Stimulated activated CD8-positive, alpha-beta memory T cell treated with anti-CD3 and anti-CD28 coated beads, Interleukin-4, amount 100 ng/mL, for 1 hour (primary cell): ENCODE measurements at places on chromosomes 5 and 9.

DNA sequence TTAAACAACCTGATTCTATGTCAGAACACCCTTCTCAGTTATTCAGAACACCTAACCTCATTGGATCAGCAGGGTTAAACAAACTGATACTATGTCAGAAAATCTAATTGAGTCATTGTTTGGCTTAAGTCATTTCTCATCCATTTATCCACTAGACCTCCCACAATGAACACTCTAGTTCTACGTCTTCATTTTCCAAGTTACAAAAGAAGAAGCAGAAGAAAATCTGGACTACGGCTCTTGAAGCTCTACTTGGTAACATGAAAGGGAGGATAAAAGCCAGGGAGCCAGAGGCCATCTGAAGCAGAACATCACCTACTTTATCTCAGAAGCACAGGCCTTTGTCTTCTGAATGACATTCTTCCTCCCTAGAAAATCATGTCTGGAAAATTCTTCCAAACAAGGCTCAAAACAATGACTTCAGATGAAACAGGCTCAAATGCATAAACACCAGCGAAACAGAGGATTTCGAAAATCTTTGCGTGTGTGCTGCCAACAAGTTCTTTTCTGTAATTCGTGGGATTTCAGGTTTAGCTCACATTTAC is 35.4 kb upstream of the TGFBI start:
- no peak for DNase-seq

GRCh38 chr5:178269499-178269898 is 36.9 kb upstream of the PHYKPL start:
- no peak for DNase-seq

DNA sequence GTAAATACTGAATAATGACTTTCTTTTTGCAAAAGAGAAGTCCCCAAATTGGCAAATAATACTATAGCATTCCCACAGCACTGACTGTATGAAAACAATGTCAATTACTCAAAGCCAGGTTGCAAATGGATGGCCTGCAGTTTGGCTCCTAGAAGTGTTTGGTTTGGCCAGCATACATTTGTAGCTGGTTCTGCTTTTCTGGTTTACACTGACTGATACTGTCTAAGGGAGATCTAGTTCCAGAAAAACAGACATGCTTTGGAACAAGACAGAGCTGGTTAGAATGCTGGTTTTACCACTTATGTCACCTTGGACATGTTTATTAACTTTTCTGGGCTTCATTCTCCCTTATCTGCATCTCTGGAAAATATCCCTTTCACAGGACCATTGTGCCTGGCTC is 81.5 kb upstream of the TRPM3 start:
- no peak for DNase-seq

GRCh38 chr9:137192859-137193258 is 4.4 kb downstream of the SSNA1 start:
- DNase-seq: no peak

DNA sequence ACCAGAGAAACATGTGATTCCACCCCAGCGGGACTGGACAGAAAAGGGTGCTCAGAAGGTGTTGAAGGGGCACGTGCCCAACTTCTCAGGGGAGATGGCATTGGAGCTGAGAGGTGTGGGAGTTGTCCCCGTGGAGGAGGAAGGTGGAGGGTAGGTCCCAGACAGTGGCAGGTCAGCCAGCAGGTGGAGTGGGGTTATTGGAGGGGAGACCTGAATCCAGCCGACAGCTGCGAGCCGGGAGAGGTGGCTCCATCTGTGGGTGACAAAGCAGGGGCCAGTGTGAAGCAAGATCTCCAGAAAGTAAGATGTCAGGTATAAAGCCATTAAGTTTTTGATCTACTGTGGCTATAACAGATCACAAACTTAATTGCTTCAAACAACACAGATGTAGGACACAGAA is 75.1 kb downstream of the HRH2 start:
- no peak for DNase-seq

- no peak for DNase-seq
Observed at GRCh38 chr5:2874099-2874498, 122.6 kb upstream of the IRX2 start.

DNA sequence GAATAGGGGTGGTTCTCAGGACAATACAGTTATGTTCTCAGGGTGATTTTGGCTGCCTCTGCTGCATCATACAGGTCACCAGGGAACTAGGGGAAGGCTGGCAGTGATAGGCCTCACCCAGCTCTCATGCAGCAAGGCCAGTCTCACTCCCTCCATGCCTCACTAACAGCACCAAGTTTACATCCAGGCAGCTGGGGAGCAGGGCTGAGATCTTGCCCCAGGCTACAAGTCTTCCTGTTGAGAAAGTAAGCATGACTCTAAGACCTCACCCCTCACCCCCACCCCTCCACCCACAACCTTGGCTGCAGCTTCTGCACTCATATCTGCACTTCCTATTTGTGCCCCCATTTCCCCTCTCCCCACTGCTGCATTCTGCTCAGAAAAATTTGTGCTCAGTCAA is 481.2 kb downstream of the ACTL7B start:
- DNase-seq: no peak

GRCh38 chr5:54703133-54703532 is 185.6 kb downstream of the SNX18 start:
- no peak for DNase-seq
